ENCODE measurements at places on chromosomes 12 and 14.

DNA sequence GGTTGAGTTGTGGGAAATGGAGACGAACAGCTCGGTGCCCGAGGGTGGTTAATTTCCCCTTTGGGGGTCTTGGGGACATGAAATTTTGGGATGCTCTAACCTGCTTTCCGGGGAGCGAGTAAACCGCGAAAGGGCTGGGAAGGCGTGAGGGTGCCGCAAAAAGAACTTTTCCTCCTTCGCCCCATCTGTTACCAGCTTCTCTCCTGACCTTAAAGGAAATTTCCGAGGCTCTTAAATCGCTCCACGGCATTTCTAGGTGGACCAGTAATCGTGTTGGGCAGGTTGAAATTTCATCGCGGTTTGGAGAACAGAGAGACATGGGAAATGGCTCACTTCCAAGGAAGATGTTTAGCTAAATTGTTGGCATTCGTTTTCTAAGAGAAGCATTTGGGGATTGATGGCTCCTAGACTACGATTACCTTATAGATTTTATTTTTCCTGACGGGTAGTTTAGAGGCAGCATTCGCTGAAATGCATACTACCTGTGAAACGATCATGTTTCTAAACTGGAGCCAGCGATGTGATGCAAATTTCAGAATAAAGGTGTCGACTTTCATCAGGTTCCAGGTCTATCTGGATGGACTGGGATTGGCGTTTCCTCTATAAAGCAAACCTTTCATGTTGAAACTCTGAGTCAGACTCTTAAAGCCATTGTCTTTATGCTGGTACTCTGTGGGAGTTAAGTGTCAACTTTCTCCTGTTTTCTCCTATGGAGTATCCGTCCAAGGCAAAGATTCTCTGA, 414.5 kb downstream of the PCNX1 start:
- no peak for DNase-seq

DNA sequence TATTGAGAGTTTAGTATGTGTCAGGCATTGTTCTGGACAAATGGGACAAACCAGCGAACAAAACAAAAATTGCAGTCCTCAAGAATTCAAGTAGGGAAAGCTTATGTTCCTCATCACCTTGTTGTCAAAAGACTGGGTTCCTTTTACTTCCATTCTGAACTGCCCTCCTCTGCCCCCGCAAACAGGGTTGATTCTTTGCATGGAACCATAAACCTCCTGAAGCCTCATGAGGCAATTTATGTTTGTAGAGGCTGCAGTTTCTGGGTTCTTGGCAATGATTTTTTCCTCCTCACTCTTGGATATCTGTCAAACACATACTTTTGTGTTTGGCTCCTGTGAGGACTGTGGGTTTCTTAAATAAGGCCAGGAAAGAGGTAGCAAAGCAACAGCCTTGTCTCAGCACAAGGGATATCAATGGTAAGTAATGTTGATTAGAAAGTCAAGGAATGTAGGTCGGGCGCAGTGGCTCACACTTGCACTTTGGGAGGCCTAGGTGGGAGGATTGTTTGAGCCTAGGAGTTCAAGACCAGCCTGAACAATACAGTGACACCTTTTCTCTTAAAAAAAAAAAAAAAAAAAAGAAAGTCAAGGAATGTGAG, 13.9 kb downstream of the COPZ1 start:
- DNase-seq: no peak

DNA sequence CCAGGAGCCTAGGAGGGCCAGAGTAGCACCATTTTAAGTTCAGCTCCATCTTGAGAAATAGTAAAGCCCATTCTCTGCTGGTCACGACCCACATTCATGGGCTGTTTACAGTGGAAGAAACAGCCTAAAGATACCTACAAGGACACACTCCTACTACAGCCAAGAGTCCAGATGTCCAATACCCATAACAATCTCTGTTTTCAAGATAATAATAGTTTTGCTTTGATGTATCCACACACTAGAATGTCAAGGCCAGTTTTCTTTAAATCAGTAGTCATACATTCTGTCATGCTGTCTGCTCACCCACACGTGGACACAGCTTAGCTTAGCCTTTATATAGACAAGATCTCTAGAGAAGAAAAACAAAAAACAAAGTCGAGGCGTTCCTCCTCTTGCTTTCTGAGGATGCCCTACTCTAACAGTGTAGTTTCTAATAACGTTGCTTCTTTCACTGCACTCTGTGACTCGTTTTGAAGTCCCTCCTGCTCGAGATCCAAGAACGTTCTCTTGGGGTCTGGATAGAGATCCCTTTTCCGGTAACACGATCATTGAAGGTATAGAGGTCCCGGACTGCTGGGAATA, 17.9 kb upstream of the ETFBKMT start:
- DNase-seq: no peak

- no peak for DNase-seq
These were observed 62.2 kb downstream of the GNG2 start for GRCh38 chr14:51922624-51923023.

DNA sequence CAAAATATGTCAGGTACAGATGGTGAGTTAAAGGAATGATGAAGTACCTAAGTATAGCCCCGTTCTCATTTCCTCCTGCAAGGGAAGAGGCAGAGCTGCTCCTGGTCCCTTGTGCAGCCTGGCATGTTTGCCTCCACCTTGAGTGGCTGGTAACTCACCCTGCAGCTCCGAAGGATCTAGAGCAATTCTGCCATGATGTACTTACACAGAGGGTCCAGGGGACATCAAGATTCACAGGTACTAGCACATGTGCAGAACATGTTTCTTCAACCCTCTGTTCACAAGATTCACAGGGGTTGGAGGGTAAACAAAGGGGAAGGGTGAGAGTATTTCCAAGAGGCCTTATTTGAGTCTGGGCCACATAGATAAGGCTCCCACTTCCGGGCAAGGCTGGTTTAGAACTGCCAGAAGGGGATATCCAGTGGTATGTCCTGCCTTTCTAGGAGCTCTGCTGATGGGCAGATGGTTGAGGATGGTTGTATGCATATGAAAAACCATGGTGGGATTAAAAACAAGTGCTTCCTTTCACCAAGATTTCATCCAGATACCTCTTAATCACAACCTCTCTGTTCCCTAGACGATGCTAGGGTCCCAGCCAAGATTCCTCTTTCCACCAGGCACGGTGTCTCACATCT, 7.7 kb downstream of the DCTN2 start:
- DNase-seq: no peak

DNA sequence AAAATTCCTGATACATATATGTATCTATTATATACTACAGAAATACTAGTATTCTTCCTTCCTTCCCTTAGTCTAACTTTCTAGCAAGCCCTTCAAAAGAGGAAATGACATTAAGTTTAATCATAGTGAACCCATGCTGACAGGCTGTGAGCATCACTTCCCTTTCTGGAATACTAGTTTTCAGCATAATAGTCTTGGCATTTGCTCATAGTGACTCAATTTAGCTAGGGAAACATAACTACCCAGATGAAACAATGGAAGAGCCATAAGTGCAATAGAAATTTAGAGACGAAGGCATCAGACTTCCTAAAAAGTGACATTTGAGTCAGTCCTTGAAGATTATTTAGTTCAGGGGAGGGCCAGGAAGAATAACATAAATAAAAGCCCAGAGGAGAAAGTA, 184.5 kb upstream of the CRY1 start:
- DNase-seq: no peak

DNA sequence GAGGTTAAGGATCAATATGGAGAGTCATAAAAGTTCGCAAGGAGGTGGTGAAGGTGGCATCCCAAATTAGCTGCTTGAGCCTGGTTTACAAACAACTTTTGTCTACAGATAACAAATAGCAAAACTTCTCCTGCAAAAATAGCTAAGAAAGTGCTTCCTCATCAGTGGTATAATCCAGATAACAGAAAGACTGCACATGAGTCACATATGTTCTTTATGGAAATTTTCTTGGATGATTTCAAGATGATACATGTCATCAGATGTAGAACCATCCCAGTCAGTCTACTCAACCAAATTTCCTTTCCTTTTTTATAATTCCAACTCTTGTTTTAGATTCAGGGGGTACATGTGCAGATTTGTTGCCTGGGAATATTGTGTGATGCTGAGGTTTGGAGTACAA, 133.0 kb downstream of the BTG1 start:
- no peak for DNase-seq

- no peak for DNase-seq
These were observed 379.7 kb upstream of the DDHD1 start for GRCh38 chr14:53532853-53533252.

GRCh38 chr14:76391981-76392690, 16.2 kb downstream of the ESRRB start:
- no peak for DNase-seq

GRCh38 chr14:64952598-64953309, 10.2 kb upstream of the GPX2 start:
- DNase-seq: no peak

DNA sequence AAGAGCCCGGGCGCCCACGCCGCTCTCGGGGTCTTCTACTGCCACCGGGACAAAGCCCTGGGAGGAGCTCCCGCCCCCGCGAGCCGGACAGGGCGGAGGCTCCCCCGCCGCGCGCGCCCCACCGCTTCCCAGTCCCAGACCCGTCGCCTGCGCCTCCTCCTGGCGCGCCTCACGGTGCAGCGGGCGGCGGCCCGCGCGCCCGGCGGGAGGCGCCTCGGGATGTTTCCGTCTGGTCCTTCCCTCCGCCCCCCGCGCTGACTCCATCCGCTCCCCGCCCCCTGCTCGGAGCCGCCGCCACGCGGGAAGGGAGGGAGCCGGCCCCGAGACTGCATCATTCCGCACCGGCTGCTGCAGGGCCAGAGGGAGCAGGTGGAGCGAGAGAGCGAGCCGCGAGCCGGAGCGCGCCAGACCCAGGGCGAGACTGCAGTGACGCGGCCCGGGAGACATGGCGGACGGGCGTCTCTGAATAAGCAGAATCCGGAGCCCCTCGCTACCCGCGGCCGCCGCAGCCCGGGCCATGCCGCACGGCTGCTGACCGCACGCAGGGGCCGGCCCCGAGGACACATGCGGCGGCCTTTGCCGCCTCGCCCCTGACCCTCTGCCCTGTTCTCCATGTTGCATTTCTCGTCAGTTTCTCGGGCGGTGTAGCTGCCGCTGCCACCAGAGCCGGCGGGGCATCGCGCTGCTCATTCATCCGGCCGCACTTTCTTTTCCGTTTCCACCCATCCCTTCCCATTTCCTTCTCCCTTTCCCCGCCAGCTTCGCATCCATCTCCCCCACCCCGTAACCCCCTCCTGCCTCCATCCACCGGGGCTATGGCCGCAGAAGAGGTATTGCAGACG, at the start of gene BICD1:
Gene BICD1 (plus strand): TSS at position 331 of the 842 bp plus-strand sequence. CDS start 485 bp downstream, at position 816.
- peak; percentile 74 for DNase-seq

GRCh38 chr14:89429199-89430181, 12.5 kb upstream of the FOXN3 start:
- no peak for DNase-seq

- no peak for DNase-seq
These were observed 72.9 kb downstream of the CDK17 start for GRCh38 chr12:96327346-96327745.

DNA sequence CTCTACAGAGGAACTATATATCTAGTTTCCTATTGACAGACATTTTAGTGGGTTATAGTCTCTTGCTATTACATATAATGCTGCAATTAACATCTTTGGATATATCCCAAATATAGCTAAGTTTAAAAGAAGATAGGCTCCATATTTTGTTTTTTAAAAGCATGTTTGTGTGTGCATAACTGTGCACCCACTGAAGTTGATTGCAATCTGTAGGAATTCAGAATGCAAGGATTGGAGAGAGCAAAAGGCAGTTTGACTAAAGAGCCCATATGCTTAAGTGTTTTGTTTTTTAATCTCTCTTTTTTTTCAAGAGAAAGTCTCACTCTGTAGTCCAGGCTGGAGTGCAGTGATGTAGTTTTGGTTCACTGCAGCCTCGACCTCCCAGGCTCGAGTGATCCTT, 9.4 kb upstream of the ABCD4 start:
- DNase-seq: no peak
